Daoy (cell line): ENCODE measurements at places on chromosomes 6 and 20. TPM values are rescaled to one million over a fixed set of nuclear protein-coding genes. Genes with fewer than 3 reads are reported as not detected.

SUPT3H gene
- total RNA-seq = 35.8 and 49.7 TPM in 2 replicates

GRCh38 chr6:159788753-159789376 lies 537 bp downstream of the TCP1 start:
- peak; percentile 54 for DNase-seq

DNA sequence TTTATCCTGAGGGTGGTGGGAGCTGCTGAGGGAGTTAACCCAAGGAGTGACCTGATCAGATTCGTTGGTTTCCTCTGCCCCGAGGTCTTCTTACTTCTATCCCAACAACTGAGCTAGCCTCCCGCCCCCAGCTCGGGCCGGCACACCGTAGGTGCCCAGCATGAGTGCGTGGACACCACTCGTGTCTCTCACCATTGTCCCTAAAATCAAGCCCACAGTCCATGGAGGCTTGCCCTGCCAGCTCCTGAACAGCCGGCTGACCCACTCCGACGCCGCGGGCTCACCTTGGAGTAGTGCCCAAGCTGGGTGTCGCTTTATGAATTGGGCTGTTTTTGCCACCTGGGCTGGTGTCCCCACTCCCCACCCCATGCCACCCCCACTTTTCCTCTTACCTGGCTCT lies 59.0 kb upstream of the CCDC167 start:
- DNase-seq = no peak

DNA sequence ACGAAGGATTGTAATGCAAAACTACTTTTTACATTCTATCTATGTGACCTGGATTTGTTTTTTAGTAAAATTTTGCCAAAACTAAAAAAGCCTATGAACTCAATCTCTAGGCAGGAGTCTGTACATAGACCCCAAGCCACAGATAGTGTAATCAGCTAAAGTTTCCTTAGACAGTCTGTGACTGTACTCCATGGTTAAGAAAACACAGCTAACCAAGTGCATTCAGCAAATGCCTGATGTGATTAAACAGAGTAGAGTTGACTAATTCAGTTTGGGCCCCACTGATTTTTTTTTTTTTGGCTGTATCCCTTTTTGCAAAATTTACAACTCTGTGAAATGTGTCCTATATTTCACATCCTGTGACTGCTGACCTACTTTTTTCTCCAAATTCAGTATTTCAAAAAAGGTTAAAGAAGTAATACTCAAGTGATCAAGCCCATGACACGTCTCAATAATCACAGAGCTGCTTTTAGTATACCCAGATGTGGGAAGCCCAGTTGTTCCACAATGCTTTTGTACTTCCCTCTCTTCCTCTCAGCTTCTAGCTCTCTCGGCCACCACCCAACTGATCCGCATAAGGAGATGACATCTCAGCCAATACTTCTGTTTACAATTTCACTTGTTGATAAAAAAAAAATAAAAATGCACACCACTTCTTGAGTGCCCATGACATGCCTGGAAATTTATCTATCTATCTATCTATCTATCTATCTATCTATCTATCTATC lies 108.8 kb upstream of the TBX18 start:
- no peak for DNase-seq

- DNase-seq = no peak
These were observed 43.5 kb downstream of the PREX1 start for GRCh38 chr20:48784273-48784641.

DNA sequence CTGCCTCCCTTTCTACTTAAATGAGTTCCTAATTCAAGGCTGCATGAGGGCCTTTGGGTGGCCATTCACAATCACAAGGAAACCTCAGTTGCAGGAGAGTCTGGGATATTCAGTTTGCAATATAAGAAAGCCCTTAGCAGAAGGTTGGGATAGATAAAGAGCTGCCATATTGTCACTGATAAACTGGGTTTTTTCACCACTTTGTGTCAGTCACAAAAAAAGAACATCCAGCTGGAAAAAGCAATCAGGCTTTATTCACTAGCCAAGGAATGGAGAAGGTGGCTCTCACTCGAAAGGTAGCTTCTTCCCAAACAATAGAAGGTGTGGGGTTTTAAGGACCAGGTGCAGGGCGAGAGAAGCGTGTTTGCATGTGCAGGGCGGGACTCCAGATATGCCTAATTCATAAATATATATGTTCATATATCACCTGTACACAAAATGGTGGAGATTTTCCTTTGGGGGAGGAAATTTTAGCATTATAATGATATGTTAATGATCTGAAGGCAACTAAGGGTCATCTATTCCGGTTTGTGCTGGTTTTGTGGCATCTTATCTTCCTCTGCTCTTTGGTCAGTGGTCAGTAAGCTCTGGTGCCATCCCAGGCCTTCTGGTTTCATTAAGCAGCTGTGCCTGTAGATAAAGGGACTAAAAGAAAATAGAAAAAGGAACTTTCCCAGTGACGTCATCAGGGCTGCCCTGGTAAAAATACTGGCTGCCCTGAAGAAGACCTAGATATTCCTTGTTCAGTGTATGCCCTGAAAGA lies 97.1 kb upstream of the IYD start:
- no peak for DNase-seq

- DNase-seq = no peak
These were observed 46.7 kb downstream of the RGS17 start for GRCh38 chr6:153084393-153084792.

HSPA1L gene
- 0.12 and 0.80 TPM in 2 replicates for total RNA-seq

TDRD6 gene
- total RNA-seq = not detected in 2 replicates

THBS2 gene
- 12.5 and 16.1 TPM in 2 replicates for total RNA-seq

DNA sequence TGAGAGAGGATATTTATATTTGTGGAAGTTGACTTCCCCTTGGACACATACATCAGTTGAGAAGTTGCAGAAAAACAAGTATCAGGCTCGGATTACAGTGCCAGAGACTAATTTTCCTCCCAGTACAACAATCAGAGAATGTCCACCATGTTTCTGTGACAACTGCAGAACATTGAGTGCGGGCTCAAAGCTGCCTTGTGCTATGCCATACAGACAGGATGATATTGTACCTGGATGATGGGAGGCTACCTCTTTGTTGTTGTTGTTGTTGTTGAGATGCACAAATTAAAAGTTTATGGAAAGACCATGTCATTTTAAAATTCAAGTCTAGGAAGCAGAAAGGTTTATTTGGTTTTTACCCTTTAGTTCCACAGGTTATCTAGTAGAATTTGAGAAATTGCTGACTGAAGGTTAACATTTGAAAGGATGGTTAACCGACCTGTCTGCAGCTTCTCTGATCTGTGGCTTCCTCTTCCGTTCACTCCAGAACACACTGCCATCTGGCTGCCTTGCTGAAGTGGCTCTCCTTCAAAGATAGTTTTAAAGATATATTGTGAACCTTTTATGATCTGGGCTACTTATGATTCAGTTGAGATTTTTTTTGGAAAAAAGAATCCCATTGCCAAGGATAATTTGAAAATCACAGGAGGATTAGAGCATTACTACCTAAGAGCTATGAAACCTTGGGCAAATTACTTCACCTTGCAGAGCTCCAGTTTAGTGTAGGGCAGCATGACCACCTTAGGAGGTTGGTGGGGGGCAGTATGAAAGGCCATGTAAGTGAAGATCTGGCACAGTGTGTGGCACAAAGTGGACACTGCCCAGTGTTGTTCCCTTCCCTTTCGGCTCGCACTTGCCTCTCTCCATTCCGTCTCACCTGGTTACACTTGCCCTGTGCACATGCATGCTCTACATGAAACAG lies 15.9 kb downstream of the TMEM200A start:
- DNase-seq = no peak

DNA sequence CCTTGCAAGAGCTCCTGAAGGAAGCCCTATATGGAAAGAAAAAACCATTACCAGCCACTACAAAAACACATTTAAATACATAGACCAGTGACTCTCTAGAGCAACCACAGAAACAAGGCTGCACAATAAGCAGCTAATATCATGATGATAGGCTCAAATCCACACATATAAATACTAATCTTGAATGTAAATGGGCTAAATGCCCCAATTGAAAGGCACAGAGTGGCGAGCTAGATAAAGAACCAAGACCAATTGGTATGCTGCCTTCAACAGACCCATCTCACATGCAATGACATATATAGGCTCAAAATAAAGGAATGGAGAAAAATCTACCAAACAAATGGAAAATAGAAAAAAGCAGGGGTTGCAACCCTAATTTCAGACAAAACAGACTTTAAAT lies 153.0 kb downstream of the LRRC1 start:
- DNase-seq = no peak

DNA sequence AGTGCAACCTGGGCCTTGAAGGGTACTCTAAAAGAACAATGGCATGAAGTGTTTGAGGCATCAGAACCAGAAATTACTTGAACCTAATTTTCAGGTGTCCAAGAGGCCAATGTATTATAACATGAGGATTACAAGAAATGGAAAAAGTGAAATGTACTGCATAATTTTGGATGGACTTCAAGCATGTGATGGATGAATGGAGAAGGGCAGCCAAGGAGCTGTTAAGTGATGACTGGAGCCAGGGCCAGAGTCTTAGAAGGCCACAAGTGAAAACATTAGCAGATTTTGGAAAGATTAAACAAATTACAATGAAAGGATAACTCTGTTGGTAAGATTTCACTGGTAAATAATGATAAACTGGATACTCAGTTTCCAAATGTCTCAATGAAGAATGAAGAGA lies 738.2 kb downstream of the CD109 start:
- no peak for DNase-seq

GRCh38 chr6:138517635-138518034 lies 18.3 kb upstream of the NHSL1 start:
- peak; percentile 34 for DNase-seq

ULBP3 gene
- total RNA-seq = 27.3 and 36.4 TPM in 2 replicates

DDO gene
- total RNA-seq = 1.2 and 1.9 TPM in 2 replicates

RHAG gene
- total RNA-seq = not detected in 2 replicates

IP6K3 gene
- not detected in 2 replicates for total RNA-seq

DNA sequence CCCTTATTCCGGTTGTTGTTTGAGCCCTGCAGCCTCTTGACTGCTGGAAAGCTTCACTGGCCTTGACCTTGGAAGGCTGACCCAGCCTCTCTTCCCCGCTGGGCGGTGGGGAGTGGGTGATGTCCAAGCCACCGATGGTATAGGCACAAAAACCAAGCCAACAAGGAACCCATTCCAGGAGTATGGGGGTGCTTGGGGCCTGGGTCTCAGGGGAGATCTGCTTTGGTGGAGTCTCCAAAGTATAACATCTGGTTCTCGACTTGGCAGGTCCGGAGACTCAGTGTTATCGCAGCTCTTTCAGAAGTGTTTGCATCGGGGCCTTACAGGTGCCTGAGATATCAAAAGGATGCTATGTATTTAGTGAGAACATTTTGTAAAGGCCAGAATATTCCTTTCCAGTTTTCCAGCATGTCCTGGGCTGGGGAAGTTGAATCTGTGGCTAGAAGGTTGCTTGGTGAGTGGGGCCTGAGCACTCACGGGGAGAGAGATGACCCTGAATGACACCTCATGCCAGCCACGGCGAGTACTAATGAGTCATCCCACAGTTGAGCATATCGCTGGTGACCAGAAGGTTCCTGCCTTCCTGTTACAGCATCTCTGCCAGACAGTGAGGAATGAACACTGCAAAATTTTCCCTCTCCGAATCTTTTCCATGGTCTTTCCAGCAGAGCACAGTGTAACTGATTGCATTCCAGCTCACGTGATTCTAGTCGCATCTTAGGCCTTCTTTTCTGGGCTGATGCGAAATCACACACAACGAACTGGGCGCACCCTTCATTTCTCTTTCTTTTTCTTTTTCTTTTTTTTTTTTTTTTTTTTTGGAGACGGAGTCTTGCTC lies 133.9 kb downstream of the ZDHHC14 start:
- peak; percentile 76 for DNase-seq

DNA sequence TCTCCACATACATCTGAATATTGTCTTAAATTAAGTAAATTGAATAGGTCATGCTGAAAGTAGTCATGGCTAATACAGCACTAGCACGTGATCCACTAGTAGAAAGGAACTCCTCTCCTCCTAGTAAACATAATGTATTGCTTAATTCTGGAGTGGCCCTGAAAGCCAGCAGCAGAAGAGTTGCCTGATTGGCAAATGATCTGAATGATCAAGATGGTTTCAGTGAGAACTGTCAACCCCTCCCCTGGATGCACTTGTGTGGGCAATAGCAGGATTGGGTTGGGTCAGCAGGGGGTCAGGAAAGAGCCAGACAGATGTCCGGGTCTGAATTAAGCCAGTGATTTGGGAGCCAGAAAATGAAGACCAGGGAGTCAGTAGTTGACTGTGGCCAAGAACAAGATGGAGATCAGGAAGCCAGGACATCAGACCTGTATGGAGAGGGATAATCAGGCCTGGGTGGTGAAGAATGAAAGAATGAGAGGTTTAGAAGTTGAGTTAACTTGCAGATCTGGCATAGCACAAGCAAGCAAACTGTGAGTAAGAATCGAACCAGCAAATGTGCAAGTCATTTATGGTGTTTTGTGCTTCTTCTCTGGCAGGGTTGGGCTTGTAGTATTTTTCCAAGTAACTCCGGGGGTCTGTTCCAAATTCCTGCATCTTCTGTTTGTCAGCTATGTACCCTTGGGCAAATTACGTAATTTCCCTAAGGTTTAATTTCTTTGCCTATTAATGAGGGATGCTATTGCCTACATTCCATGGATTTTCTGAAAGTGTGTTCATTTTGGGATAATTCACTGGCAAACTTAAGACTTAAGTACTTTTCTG lies 304.9 kb downstream of the CD109 start:
- DNase-seq = no peak

RIPOR2 gene
- 0.06 and 2.3 TPM in 2 replicates for total RNA-seq

GRCh38 chr20:50308513-50309279 lies 118.1 kb downstream of the CEBPB start:
- peak; percentile 95 for DNase-seq

DNA sequence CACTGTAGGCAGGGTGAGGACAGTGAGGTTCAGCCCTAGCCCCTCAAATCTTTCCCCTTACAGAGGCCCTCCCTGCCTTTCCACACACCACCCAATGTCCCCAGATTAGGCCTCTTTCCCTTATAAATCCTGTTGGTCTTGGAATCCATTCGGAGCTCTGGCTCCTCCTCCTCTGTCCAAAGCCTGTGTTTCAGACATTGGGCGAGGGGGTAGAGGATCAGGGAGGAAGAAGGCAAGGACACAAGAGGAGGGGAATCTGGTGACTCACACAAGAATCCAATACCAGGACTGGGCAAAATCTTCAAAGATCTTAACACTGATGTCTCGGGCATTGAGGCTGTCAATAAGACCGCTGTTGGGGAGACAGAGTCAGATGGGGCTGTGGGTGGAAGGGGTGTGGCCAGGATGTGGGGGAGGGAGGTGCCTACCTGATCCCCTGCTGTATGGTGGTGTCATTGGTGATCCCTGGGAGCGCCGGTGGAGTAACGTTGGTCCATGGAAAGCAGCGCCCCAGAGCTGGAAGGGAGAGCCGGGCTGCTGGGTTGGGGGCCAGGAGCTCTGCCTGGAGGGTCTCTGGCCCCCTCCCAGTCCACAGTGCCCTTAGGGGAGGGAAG lies 7.6 kb downstream of the SLC44A4 start:
- no peak for DNase-seq

GRCh38 chr6:169669889-169670288 lies 31.9 kb downstream of the WDR27 start:
- peak; percentile 66 for DNase-seq

- DNase-seq = no peak
These were observed 354.7 kb upstream of the KHDRBS2 start for GRCh38 chr6:62640749-62641148.

GRCh38 chr6:91705646-91706045 lies 1118.8 kb upstream of the MAP3K7 start:
- DNase-seq = no peak
